ENCODE measurements at places on chromosomes 6 and 20. TPM values are rescaled to one million over a fixed set of nuclear protein-coding genes. Genes with fewer than 3 reads are reported as not detected.

DNA sequence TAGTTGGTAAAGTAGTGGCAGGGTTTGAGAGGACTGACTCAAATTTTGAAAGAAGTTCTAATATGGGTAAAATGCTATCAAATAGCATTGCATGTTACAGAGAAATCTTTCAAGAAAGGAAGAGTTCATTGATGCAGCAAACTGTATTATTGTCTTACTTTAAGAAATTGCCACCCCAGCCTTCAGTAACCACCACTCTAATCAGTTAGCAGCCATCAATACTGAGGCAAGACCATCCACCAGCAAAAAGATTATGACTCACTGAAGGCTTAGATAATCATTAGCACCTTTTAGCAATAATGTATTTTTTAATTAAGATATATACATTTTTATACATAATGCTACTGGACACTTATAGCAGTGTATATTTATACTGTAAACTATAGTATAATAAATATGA lies 138.9 kb downstream of the CDK19 start:
- DNase-seq: no peak

GRCh38 chr6:3333263-3333662 lies 74.5 kb downstream of the PSMG4 start:
- DNase-seq: no peak

GRCh38 chr6:129946439-129947140 lies 71.8 kb upstream of the L3MBTL3 start:
- peak; percentile 71 for DNase-seq

DNA sequence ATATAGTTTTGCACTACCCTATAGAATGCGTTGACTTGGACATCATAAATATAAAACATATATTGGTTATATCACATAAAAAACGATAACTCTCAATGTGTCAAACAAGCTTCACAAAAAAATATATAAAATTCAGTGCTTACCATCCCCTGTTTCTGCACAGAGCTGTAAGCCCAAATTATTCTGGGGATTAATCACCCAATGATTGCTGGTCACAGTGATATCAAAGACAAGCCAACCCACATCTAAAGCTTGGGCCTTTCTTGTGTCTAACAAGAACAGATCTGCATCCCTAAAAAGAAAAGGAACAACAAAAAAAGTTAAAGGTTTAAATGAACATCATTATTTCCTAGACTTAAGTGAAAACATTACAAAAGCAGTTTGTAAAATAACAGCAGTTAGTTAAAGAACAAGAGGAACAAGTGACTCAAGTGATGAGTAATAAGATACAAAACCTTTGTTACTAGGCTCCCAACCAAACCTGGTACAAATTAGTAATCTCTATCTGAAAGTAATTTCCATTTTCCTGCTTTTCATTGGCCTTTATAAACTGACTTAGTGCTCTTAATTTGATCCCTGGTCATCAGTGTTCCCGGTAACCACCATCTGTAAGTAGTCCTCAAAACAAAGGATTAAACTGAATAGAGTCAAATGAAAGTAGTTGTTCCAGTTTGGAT lies 81.1 kb downstream of the BMP5 start:
- no peak for DNase-seq

The CST2 gene
- 0.62 TPM for total RNA-seq

DNA sequence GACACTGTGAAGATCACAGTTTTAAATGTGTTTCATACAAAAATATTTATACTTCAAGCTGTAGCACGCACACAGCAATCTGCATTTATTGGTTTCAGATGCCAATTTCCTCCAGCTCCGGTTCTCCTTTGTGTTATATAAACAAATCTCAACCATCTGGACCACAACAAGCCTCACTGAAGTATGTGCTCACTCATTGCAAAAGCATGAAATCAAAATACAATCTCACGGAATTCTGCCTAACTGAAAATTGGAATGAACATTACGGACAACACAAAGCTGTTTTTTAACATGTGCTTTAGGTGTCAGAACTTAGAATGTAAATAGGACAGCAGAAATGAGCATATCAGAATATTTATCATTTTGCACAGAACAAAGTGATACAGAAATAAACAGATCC lies 38.0 kb downstream of the RCAN2 start:
- no peak for DNase-seq

- no peak for DNase-seq
Observed at GRCh38 chr6:122804962-122805485, 16.0 kb downstream of the SMPDL3A start.

DNA sequence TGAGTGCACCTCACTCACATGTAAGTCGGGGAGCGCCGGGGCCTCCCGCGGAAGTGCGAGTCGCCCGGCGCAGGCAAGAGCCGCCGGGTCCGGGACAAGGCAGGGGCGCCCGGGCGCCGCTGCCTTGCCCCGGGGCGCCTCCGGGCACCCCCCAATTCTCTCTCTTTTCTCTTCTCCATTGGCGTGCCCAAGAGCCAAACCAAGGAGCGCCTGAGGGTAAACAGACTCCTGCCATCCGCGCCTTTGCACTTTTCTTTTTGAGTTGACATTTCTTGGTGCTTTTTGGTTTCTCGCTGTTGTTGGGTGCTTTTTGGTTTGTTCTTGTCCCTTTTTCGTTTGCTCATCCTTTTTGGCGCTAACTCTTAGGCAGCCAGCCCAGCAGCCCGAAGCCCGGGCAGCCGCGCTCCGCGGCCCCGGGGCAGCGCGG lies 36.8 kb downstream of the GNAS start:
- no peak for DNase-seq

DNA sequence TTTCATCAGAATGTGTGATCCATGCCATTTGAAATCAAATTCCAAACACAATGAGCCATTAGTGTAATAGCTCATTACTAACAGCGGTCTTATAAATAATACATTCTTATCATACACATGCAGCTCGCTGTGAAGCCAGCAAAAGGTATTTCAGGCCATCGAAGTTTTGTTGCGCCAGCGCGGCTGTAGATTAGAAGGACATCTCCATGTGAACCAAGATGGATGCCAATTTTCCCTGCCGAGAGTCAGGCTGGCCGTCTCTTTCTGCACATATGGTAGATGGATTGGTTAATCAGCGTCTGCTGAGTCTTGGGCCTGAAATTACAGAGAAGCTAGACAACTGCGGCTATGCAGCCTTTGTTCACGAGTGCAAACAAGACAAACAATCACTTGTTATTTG lies 44.1 kb downstream of the CFAP61 start:
- no peak for DNase-seq

- no peak for DNase-seq
Observed at GRCh38 chr6:149225946-149226345, 91.6 kb upstream of the TAB2 start.

The R3HDML gene
- total RNA-seq: not detected

The SLC22A7 gene
- not detected for total RNA-seq

DNA sequence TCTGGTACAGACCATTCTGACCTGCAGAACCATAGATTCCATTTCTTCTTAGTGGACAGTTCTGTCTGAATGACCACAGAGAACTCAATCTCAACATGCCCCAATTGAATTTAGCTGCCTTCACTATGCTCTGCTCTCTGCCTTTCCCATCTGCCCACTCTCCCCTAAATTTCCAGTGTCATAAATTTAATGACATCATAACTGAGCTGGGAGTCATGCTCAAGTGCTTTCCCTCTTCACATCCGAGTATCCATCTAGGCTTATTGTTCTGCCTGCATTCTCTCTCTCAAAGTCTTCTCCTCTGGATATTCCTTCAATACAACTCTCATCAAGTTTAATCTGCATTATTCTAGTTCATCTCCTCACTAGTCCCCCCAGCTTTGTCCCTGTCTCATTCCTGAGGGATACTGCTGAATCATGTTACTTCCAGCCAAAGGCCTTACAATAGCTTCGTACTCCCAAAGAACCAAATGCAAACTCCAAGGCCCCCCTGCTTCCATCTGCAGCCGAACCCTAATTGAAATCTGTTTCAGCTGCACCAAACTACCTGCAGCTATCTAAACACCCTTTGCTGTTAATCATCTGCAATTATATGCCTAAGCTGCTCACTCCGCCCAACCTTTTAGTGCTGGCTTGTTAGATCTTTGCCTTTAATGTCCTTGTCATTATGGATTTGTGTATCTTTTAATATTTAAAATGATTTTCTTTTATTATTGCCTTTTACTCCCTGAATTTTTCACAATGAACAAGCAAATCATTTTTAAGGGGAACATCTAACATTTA lies 46.1 kb downstream of the SLC35B3 start:
- no peak for DNase-seq

The RHAG gene
- total RNA-seq: not detected

- no peak for DNase-seq
Observed at GRCh38 chr6:13000537-13000936, 284.0 kb downstream of the PHACTR1 start.

- DNase-seq: no peak
Observed at GRCh38 chr6:169366258-169366901, 112.7 kb upstream of the THBS2 start.

- DNase-seq: no peak
Observed at GRCh38 chr6:135115411-135115810, 60.8 kb upstream of the HBS1L start.

GRCh38 chr20:36309643-36310042 lies 3.5 kb downstream of the DLGAP4 start:
- DNase-seq: no peak

DNA sequence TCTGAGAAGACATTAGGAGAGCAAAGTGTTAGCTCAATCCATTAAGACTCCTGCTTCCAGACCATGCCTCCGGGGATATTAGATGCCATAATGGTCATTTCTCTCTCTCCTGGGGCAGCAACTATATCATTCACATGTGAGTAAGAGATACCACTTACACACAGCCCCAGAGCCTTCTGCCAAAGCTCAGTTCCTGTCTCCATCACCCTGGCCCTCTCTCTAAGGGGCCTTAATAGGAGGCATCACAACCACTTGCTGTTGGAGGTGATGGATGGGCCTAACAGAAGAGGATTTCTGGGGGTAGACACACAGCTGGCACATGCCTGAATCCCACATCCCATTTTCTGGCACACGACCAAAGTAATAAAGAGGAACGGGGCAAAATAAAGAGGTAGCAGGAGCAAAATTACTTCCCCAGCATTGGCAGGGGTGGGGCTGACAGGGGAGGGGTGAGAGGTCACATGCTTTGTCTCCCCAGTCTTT lies 34.0 kb upstream of the VSTM2L start:
- no peak for DNase-seq

The CNKSR3 gene
- 5.9 TPM for total RNA-seq

GRCh38 chr6:90712114-90712513 lies 125.2 kb upstream of the MAP3K7 start:
- DNase-seq: no peak

GRCh38 chr6:147621961-147622360 lies 113.5 kb downstream of the SAMD5 start:
- no peak for DNase-seq

DNA sequence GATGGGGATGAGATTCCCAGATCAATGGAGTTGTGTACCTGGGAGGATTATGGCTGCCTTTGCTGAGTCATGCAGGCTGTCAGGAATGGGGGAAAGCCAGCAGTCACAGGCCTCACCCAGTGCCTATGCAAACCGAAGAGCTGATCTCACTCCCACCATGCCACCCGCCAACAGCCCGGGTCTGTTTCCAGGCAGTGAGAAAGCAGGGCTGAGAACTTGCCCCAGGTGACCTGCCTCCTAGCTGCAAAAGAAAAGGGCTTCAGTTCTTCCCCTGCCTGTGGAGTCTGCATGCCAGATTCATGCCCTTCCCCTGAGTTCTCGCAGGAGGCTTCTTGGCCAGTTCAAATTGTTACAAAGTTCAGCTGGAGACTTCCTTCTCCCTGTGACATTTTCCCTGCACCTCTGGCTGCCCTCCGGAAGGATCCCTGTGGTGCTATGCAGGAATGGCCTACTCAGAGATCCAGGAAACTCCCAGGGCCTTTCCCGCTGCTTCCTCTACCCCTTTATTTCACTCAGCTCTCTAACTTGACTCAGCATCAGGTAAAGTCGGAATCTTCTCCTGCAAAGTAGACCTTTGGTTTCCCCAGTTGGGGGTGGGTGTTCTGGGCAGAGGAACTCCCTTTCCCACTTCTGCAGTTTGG lies 71.5 kb upstream of the B3GAT2 start:
- DNase-seq: peak; percentile 88

DNA sequence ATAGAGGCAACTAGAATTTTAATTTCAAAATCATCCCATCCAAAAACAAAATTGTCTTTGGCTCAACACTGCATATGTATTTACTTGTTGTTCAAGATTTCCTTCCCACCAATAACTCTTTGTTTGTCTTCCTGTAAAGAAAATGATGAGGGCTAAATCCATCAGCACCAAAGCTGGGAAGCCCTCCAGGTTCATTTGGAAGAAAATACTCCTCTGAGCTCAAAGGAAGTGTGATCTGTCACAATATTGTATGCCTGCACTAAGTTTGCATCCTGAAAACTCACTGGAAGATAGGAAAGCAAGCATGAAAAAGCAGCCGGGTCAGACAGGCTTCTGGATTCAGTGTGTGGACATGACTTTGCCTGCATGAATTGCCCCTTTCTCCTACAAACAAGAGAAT lies 28.7 kb upstream of the OPRM1 start:
- DNase-seq: no peak

- DNase-seq: no peak
Observed at GRCh38 chr6:36132246-36132895, 2.1 kb downstream of the MAPK13 start.

DNA sequence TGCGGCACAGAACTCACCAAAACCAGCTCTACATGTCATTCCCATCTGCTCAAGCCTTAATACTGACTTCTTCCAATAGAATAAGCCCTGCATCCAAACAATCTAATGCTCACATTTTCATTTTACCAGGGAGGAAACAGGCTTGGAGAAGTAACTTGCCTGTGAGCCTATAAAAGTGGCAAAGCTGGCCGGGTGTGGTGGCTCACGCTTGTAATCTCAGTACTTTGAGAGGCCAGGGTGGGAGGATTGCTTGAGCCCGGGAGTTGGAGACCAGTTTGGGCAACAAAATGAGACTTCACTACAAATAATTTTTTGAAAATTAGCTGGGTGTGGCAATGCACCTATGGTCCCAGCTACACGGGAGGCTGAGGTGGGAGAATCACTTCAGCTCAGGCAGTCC lies 133.7 kb downstream of the LY86 start:
- no peak for DNase-seq

GRCh38 chr6:41736186-41736733 lies 852 bp upstream of the TFEB start:
- no peak for DNase-seq

The TGM2 gene
- 0.37 TPM for total RNA-seq

The ASIP gene
- total RNA-seq: not detected

The BTNL2 gene
- total RNA-seq: not detected

The TCF15 gene
- 1.9 TPM for total RNA-seq

DNA sequence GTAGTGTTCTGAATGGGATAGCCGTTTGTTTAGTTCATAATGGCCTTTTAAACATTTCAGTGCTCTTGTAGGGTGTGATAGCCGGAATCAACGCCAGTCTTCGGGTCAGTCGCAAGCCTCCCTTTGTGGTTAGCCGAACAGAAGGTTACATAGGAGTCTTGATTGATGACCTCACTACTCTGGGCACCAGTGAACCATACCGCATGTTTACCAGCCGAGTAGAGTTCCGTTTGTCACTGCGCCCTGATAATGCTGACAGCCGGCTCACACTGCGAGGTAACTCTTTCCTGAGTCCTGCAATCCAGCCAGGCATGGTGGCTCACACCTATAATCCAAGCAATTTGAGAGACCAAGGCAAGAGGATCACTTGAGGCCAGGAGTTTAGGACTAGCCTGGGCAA lies 20.4 kb downstream of the MTO1 start:
- DNase-seq: no peak

GRCh38 chr20:33645072-33645358 lies 17.1 kb upstream of the C20orf144 start:
- no peak for DNase-seq

GRCh38 chr6:50891290-50891689 lies 72.6 kb downstream of the TFAP2B start:
- no peak for DNase-seq

The MPIG6B gene
- total RNA-seq: not detected
